HT-29 (cell line): ENCODE measurements at places on chromosomes 7 and 10. TPM values are rescaled to one million over a fixed set of nuclear protein-coding genes. Genes with fewer than 3 reads are reported as not detected.

LRRC17 gene
- not detected in 2 replicates for total RNA-seq

EXOC6 gene
- total RNA-seq, result 10.7 and 27.5 TPM in 2 replicates

BBS9 gene
- 0.57 and 3.8 TPM in 2 replicates for total RNA-seq

SPDYE9 gene
- not detected in 2 replicates for total RNA-seq

HOXA4 gene
- total RNA-seq, result 2.2 and 3.7 TPM in 2 replicates

GPR26 gene
- not detected in 2 replicates for total RNA-seq

FAM20C gene
- not detected in 2 replicates for total RNA-seq

DNA sequence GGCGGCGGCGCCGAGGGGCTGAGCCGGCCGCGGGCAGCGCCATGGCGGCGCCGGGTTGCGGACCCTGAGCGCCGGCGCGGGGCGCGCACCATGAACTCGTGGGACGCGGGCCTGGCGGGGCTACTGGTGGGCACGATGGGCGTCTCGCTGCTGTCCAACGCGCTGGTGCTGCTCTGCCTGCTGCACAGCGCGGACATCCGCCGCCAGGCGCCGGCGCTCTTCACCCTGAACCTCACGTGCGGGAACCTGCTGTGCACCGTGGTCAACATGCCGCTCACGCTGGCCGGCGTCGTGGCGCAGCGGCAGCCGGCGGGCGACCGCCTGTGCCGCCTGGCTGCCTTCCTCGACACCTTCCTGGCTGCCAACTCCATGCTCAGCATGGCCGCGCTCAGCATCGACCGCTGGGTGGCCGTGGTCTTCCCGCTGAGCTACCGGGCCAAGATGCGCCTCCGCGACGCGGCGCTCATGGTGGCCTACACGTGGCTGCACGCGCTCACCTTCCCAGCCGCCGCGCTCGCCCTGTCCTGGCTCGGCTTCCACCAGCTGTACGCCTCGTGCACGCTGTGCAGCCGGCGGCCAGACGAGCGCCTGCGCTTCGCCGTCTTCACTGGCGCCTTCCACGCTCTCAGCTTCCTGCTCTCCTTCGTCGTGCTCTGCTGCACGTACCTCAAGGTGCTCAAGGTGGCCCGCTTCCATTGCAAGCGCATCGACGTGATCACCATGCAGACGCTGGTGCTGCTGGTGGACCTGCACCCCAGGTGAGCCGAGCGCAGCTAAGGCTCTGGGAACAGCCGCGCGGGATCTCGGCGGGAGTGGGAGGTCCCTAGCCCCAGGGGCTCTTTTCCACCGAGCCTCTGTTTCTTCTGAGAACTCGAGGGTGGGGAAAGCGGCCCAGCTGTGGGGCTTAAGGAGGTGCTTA is at the start of gene GPR26:
Gene GPR26, plus strand, starts transcription at position 38 of the 919 bp plus-strand sequence. Its CDS starts 53 bp downstream, at position 91.
- DNase-seq, result no peak

GRCh38 chr7:140416560-140416959 is 12.7 kb downstream of the RAB19 start:
- no peak for DNase-seq

DNA sequence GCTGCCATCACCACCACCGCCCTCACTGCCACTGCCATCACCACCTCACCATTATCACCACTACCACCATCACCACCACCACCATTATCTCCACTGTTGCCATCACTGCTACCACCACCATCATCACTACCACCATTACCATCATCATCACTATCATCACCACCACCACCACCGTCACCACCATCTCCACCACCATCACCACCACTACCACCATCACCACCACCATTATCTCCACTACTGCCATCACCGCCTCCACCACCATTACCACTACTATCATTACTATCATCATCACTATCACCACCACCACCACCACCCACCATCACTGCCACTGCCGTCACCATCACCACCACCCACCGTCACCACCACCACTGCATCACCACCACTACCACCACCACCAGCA is 9.9 kb upstream of the COL13A1 start:
- DNase-seq, result no peak

DNA sequence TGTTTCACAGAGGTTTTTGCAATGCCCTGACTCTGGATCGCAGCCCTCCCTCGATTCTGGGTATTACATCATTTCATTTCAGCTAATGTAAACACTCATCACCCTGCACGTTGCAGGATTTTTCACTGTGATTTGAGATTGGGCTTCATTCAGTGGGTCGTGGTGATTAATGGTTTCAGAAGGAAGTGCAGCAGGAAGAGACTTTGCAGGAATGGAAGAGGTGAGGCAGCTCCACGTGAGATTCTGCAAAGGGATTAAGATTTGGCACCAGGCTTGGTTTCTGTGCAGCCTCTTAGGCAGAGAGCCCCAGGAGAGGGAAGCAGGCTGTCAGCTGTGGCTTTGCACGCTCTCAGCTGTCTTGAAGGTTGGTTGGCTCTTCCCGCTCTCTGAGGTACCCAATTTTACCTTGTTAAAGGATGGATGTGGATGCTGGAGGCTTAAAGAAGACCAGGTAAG is 95.2 kb downstream of the PLCE1 start:
- DNase-seq, result no peak

- no peak for DNase-seq
Observed at GRCh38 chr7:10122551-10123100, 851.0 kb upstream of the PHF14 start.
